Fibroblast of lung (primary cell): ENCODE measurements at places on chromosomes 7 and 10.

DNA sequence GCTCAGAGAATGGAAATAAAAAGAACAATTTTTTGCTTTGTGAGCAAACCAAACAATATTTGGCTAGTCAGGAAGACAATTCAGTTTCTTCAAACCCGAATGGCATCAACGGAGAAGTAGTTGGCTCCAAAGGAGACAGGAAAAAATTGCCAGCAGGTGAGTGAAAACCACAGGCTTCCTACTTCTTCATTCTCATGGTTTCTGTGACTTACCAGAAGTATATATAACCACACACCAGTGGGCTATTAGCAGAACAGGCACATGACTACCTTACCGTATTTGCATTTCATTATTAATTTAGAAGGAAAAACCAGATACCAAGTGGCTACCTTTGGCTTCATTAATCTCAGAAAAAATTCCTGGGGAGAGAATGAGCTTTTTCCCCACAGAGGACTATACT, 8.8 kb downstream of the TDRD1 start:
- no peak for DNase-seq

DNA sequence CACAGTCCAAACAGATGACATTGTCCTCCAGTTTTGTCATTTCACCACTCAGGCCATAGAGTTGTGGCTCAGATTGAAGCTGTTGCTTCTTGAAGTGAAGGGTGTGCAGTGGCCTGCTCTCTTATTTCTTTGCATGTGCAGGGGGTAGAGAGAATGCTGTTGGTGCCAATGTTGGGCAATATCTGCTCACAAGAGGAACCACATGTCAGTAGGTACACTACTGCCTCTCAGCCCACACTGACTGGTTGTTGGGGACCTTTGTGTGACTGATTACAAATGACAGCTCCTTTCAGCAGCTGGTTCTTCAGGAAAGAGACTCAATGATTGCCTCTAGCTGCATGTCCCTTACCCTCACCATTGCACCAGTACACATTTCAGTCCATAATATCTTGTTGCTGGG, 21.9 kb upstream of the SFTPA1 start:
- no peak for DNase-seq

GRCh38 chr10:4131407-4132215, 346.6 kb upstream of the KLF6 start:
- peak; percentile 94 for DNase-seq

- DNase-seq: no peak
Measured at GRCh38 chr7:98085674-98086073, 21.0 kb upstream of the LMTK2 start.

DNA sequence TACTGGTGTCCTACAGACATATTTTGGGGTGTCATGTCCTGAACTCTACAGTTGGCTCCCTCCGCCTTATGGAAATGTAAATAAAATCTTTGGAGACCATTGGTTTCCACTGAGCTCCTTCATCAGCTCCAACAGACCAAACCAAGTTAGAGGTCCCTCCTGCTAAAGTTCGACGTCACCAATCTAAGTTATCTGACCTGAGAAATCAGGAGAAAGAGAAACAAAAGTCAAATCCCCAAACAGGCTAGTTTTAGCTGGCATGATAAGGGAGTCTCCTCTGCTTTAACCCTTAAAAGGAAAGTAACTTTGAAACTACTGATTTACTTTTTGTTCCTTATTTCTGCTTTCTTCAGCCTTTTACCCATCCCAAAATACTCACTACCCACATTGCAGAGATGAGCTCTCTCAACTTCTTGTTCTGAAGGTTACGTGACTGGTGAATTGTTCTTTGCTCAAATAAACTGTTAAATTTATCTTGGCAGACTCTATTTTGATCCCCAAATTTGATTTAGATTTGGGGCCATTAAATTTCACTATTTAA, 39.9 kb downstream of the AVL9 start:
- DNase-seq: no peak

DNA sequence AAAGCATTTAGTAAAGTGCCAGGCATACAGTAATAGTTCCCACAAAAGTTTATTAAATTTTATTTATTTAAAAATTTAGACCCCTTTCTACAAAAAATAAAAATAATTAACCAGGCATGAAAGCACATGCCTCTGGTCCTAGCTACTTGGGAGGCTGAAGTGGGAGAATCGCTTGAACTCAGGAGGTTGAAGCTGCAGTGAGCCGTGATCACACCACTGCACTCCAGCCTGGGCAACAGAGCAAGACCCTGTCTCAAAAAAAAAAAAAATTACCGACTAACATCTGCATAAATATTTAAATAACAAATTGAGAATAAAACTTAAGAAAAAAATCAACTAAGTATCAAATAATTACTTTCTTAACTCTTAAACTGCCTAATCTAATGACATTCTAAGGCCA, 64.3 kb upstream of the TRIM24 start:
- no peak for DNase-seq

DNA sequence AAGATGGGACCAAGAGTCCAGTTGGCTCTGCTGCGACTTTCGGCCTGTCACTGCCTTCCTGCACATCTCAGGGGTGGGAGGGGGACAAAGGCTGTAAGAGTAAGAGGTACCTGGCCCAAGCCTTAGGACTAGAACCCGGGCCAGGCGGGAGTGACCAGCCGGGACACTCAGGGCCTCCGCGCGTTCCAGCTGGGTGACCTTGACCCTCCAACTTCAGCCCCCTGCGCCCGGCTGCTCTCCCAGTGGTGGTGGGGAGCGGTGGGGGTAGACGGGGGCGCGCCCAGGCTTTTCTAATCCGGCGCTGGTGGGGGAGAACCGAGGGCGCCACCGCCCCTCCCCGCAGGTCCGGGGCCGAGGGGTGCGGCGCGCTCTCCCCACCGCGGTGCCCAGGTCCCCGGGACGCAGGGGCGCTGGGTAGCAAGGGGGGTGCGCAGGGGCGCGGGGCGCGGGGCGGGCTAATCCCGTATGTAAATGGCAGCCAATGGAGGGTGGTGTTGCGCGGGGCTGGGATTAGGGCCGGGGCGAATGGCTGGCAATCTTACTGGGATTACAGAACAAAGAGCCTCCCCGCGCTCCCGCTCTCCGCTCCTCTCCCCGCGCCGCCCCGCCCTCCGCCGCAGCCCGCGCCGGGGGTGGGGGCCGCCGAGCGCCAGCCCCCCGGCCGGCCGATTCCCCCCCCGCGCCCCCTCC, at the start of gene GTF2IRD1:
TSS of gene GTF2IRD1 (plus strand) at position 585 of the 690 bp plus-strand sequence. CDS start 54,175 bp downstream, outside the sequence.
- DNase-seq: peak; percentile 77

GRCh38 chr10:27153845-27154193, 365 bp downstream of the YME1L1 start:
- peak; percentile 28 for DNase-seq

DNA sequence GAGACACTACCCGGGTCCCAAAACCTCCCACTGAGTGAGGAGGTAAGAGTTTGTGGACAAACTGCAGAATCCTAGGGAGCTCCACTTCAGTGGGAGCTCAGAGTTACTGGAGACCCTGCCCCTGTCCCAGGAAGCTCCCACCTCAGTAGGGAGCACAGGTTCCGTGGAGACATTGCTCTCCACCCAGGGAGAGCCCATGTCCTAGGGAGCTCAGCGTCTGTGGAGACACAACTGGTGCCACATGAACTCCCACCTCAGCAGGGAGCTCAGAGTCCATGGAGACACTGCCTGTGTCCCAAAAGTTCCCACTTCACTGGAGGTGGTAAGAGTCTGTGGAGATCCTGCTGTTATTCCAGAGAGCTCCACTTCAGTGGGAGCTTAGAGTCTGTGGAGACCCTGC, 6.3 kb downstream of the MYO1G start:
- DNase-seq: no peak

DNA sequence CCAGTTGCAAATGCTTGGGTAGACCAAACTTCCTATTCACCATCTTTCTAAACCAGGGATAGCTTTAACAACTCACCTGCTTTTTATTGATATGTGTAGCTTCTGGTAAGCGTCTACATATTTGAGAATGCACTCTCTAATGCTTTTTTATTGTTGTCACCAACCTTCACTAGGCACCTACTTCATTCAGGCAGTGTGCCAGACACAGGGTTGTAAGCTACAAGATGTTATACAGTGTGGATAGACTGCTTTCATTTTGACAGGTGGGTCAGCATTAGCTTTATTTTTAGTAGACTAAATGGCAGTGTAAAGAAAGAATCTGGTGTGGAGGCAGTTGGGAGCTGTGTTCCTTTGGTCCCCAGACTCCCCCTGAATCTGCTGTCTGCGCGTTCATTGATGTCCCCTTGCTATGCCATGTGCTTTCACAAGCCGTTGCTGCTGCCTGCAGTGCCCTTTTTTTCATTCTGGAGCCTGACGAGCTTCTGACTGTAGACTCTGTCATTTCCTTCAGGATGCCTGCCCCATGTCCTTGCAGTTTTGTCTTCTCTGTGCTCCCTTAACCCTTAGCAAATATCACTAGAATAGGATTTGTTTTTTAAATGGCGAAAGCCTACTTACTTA, 32.1 kb downstream of the NRF1 start:
- no peak for DNase-seq

DNA sequence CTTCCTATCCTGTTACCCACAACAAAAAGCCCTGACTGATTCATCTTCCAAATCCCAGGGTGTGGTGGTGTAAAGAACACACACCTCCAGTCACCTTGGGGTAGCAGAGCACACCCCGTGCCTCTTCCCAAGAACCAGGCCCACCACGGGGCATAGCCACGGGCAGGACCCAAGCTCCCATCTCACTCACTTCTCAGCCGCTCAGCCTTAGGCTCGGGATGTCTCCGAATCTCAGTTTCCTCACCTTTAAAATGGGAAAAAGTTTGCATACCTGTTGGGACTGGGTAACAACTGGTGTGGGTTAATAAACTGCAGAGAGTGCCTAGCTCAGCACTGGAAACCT, 139.0 kb downstream of the FGFR2 start:
- no peak for DNase-seq

- DNase-seq: no peak
Measured at GRCh38 chr10:133126431-133127290, 33.4 kb upstream of the KNDC1 start.

- DNase-seq: peak; percentile 31
Measured at GRCh38 chr10:24384954-24385353, 176.0 kb downstream of the KIAA1217 start.

- no peak for DNase-seq
Measured at GRCh38 chr7:56447864-56448693, 331.9 kb upstream of the NUPR2 start.

- DNase-seq: no peak
Measured at GRCh38 chr7:44667190-44667589, 60.8 kb downstream of the OGDH start.

GRCh38 chr7:128129224-128129864, 98.1 kb upstream of the LRRC4 start:
- DNase-seq: no peak

- no peak for DNase-seq
Measured at GRCh38 chr10:113486531-113486930, 66.3 kb upstream of the HABP2 start.

GRCh38 chr10:17512341-17513001, 58.1 kb upstream of the ST8SIA6 start:
- DNase-seq: peak; percentile 92

GRCh38 chr7:28621369-28621841, 209.1 kb downstream of the CREB5 start:
- DNase-seq: no peak

- DNase-seq: no peak
Measured at GRCh38 chr10:86293396-86293791, 73.2 kb downstream of the GRID1 start.

DNA sequence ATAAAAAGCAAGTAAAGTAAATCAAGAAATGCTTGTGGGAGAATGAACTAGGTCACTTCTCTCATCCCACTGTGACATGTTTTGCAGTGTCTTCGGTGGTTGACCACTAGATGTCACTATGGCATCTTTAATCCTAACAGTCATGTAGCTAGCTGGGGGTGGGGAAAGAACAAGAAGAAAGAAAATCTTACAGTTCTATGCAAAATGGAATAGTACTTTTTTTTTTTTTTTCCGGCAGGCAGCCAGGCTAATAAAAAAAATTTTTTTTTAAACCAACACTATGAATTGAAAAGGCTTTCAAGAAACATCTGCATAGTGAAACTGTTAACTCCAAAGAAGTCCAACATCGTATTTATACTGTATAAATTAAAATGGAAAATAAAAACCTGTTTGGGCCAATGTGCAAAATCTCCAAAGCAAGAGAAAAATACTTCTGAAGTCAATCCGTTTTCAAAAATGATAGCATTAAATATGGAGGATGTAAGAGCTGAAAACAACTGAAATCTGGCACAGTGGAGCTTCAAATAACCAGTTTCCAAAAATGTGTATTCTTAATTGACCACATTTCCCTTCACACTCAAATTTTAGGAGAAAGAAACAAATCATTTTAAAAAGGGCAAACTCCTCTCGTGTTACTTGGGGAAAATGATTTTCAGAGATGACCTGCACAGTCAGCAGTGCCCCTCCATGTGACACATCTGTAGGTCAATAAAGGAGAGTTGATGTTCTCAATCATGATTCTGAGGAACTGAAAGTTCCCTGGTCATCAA, 38.5 kb downstream of the CDK1 start:
- peak; percentile 81 for DNase-seq

- DNase-seq: no peak
Measured at GRCh38 chr10:119275085-119275484, 67.7 kb downstream of the GRK5 start.

DNA sequence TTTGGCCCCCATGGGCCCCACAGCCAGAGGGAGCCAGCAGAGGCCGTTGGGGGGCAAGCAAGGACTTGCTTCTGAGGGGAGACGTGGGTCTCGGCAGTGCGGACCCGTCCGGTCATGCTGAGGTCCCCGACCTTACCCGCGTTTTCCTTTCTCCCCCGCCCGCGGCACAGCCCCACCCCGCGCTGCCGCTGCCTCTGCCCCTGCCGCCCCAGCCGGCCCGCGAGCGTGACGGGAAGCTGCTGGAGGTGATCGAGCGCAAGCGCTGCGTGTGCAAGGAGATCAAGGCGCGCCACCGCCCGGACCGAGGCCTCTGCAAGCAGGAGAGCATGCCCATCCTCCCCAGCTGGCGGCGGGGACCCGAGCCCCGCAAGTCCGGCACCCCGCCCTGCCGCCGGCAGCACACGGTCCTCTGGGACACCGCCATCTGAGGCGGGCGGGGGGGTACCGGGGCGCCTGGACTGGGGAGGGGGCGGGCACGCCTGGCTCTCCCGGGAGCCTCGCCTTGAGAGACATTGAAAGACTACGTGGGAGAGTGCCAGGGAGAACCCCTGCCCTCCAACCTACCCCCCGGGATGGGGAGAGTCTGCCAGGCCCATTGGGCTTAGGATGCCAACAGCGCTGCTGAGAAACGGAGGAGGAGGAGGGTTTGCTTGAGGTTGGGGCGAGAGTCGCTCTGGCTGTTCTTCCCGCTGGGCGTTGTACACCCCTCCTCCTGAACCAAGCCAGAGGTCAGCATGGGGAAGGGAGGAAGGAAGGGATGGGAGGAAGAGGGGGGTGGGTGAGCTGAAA, 9.9 kb downstream of the NYAP1 start:
- peak; percentile 38 for DNase-seq

DNA sequence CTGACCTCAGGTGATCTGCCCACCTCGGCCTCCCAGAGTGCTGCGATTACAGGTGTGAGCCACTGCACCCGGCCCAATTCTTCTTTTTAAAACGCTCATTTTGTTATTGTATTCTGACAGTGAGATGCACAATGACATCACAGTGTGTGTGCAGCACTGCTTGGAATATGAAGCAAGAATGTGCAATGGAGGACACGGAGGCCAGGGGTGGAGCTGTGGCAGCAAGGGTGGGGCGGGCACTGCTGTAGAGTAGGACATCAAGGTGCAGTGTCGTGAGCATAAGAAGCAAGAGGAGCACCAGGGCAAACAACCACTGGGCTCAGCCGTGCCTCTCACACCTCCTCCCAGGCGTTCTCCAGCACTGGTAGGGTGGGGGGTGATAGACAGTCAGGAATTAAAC, 26.8 kb upstream of the GRID1 start:
- no peak for DNase-seq
